ENCODE measurements at places on chromosomes 7 and 10.

DNA sequence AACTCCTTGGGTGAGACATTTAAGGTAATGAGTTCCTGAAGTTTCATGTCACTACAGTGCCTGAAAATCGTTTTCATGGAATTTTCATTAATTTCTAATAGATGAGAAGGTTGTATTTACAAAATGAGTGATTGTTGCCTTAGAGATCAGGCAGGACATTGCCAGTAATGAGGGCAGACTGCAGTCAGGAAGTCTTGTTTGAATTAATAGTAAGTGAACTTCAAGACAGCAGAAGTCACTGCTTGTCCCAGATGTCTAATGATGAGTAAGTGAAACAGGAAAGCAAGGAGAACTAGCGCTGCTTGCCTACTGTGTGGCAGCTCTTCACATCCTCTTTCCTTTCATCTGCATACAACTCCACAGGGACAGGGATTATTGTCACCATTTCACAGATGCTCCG is 237.4 kb downstream of the BAMBI start:
- no peak for DNase-seq

- DNase-seq = no peak
These were observed 451.5 kb downstream of the SORCS1 start for GRCh38 chr10:106712988-106713387.

DNA sequence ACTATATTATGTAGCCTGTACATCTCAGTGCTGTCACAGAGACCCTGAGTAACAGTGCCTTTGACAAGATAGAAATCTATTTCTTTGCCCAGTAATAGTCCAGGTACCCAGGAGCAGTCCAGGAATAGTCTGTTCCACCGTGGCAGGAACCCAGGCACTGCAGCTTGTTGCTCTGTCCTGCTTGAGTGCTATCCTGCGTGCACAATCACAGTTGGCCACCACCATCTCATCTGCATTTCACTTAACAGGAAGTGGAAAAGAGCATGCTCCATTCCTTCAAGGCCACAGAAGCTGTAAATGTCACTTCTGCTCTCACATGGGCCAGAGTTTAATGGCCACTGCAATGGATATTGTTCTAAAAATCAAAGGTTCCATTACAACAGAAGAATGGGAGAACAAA is 61.5 kb upstream of the PRR15 start:
- DNase-seq = no peak

GRCh38 chr10:1240341-1240775 is 184.2 kb downstream of the WDR37 start:
- DNase-seq = no peak

GRCh38 chr7:14604606-14605005 is 297.9 kb downstream of the DGKB start:
- no peak for DNase-seq

GRCh38 chr10:67678335-67678974 is 17.5 kb downstream of the CTNNA3 start:
- DNase-seq = no peak

DNA sequence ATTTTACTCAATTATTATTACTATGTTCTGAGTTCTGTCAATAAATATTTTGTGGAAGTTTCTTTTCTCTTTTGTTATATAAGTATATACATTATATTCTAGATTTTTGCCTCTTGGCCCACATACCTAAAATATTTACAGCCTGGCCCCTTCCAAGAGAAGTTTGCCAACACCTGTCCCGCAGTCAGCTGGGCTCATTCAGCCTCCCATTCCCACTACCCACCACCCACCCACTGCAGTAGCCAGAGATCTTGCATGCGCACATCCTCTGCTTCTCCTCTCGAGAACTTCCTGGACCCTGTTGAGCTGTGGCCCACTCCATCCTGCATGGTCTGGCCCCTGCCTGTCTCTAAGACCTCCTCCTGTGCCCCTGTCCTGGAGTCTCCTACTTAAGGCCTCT is 33.6 kb downstream of the WIPF3 start:
- no peak for DNase-seq

DNA sequence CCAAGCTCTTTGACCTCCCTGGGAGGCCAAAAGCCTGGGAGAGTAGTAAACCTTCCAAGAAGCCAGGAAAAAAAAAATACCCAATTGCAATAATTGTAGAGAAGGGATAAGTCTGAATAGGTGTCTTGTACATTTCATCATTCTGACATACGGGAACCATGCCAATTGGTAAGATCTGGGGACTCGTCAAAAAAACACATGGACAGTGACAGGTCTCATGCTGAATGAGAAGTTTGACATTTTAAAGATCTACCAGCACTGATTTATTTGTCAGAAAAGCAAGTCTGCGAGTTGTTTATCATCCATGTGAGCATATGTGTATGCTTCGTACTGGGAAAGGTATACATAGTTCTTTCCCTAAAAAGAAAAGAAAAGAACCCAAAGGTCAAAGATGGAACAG is 4.1 kb upstream of the ITGA8 start:
- no peak for DNase-seq

DNA sequence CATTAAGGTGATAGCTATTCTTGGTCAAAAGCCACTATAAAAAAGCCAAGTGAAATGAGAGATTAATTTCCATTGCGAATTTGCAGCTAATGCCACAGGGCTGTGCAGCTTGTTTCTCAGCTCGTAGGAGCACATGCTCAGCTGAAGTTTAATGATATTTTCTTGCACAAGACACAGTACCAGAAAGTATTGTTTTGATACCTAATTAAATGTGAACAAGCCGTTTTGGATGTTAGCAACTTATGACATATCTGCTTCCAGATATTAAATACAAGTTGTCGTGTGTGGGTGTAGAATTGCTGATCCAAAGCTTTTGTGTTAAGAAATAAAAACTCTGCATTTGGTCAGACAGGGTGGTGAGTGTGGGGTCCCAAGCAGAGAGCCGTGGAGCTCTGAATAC is 47.2 kb downstream of the ADARB2 start:
- DNase-seq = no peak

DNA sequence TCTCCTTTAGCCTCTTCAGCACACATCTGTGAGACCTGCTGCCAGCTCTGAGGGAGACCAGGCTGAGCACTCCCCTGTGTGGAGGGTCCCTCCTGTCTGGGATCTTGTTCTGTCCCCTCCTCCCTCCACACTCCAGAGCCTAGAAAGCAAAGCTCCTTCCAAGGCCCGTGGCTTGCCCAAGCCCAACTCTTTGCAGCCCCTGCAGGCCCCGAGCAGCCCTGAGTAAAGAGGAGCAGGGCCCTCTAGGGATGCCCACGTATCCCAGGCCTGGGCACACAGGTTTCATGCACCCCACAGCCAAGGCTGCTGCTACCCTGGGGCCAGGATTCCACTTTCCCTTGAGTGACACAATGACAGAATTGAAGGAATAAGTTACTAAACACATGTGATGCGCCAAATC is 24.0 kb downstream of the COBL start:
- DNase-seq = no peak

- no peak for DNase-seq
These were observed 266.7 kb upstream of the PHF14 start for GRCh38 chr7:10706875-10707493.

GRCh38 chr7:106347229-106347833 is 62.5 kb upstream of the NAMPT start:
- no peak for DNase-seq

- no peak for DNase-seq
These were observed 21.3 kb upstream of the TBRG4 start for GRCh38 chr7:45132708-45133320.
